ENCODE measurements at places on chromosomes 3 and 15. TPM values are rescaled to one million over a fixed set of nuclear protein-coding genes. Genes with fewer than 3 reads are reported as not detected.

- peak; percentile 8 for DNase-seq
- H3K27ac ChIP-seq = no peak overlapping the region
- H3K36me3 ChIP-seq = no peaks in the 10 kb centered on the region
- no peaks in the 10 kb centered on the region for H3K27me3 ChIP-seq
Measured at GRCh38 chr3:188926741-188927511, 244.8 kb upstream of the TPRG1 start.

Gene MYO5C
- under 0.01 TPM for total RNA-seq

Gene TMIE
- total RNA-seq = not detected

DNA sequence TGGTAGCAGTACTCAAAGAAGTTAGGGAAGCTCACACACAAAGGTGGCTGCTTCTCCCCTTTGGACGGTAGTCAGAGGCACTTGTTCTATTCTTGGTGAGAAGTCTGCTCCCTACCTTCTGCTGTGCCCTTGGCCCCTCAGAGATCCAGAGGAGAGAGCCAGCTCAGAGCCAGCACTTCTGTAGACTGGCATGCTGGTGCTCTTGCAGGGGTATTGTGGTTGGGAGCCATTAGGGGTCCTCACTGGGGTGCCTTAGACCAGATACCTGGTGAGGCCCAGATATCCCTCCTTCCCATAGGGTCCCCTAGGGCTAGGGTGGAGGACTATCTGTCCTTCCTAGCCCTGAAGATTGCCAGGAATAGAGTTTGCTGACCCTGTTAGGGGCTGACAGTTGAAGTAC, 140.6 kb downstream of the EEFSEC start:
- no peaks in the 10 kb centered on the region for H3K36me3 ChIP-seq
- no peak for DNase-seq
- H3K27ac ChIP-seq = no peak overlapping the region
- H3K4me3 ChIP-seq = no peak overlapping the region
- H3K27me3 ChIP-seq = no peaks in the 10 kb centered on the region

DNA sequence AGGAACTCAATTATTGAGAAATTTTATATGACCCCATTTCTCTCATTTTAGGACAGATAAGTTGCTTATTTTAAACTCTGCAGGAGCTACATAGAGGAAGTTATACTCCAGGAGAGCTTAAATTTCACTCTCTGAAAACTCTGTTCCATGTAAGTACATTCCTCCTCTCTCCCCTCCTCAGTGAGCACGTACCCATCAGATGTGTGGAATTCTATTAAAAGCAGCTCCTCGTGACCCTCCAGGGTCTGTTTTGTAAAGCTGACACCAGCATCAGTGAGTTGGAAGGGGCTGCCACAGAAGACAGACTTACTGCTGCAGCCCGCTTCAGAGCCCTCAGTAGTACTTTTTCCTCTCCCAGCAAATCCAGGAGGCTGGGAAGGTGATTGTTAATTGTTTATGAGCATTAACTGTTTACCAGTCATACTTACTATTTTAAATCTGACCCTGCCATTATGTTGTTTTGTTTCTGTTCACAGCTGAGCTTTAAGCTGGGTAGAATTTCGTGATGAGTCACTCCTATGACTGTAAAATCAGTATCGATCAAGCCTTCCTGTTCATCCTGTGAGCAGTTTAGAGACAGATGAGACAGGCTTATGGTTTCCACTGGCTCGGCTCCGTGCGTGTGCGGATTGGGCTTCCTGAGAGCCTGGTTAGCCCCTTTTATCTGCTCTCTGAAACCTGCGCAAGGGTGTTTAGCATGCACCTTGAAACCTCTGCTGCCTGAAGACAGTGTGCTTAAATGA, 20.4 kb downstream of the IGF1R start:
- H3K4me1 ChIP-seq = peaks cover 46% of the 10 kb centered on the region
- H3K36me3 ChIP-seq = no peaks in the 10 kb centered on the region
- no peak overlapping the region for H3K4me3 ChIP-seq
- no peaks in the 10 kb centered on the region for H3K27me3 ChIP-seq
- H3K27ac ChIP-seq = peak overlapping the region; percentile 39
- peak; percentile 80 for DNase-seq

Gene CLRN1
- total RNA-seq = not detected

Gene ERICH6
- total RNA-seq = not detected

Gene CHL1
- 1.6 TPM for total RNA-seq

Gene NKTR
- 24.0 TPM for total RNA-seq

Gene TRANK1
- 8.9 TPM for total RNA-seq

Gene RTP1
- not detected for total RNA-seq

- peak; percentile 88 for DNase-seq
- H3K36me3 ChIP-seq = no peaks in the 10 kb centered on the region
- no peak overlapping the region for H3K4me3 ChIP-seq
- H3K4me1 ChIP-seq = peaks cover 9% of the 10 kb centered on the region
- H3K27me3 ChIP-seq = no peaks in the 10 kb centered on the region
- H3K27ac ChIP-seq = no peak overlapping the region
Measured at GRCh38 chr3:149494759-149495580, 20.5 kb downstream of the TM4SF4 start.

GRCh38 chr3:52086976-52087663, 30.7 kb upstream of the DUSP7 start:
- no peaks in the 10 kb centered on the region for H3K27me3 ChIP-seq
- DNase-seq = peak; percentile 56
- no peak overlapping the region for H3K4me3 ChIP-seq
- no peak overlapping the region for H3K27ac ChIP-seq
- no peaks in the 10 kb centered on the region for H3K36me3 ChIP-seq

Gene CCR3
- total RNA-seq = not detected

Gene TMEM44
- 9.7 TPM for total RNA-seq

Gene TMC3
- total RNA-seq = not detected

DNA sequence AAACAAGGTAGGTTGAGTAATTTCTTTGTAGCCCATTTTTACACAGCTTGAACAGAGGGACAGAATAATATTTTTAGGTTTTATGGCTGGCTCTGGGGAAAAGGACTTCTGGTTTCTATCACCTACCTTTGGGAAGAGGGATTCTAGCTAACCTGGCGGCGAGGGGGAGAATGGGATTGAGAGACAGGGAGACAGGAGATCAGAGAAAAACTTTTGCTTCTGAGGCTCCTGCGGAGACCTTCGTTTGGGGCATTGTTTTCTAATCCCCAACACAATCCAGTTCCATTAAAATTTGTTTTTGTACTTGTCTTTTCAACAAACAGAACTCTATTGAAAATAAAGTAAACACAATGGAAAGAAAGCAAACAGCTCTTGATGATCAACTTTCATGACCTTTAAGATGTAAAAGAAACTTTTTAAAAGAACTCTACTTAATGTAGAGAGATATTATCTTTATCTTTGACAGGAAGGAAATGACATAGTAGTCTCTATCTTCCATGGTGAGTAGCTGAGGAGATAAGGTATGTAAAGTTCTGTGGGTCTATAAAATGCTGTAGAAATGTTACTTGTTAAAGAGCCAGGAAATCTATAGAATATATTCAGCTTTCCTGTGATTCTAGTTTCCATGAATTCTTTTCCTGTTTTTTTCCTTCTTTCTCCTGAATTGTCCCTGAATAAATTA, 37.0 kb upstream of the P2RY1 start:
- H3K4me3 ChIP-seq = no peak overlapping the region
- no peaks in the 10 kb centered on the region for H3K27me3 ChIP-seq
- H3K27ac ChIP-seq = no peak overlapping the region
- H3K36me3 ChIP-seq = no peaks in the 10 kb centered on the region

DNA sequence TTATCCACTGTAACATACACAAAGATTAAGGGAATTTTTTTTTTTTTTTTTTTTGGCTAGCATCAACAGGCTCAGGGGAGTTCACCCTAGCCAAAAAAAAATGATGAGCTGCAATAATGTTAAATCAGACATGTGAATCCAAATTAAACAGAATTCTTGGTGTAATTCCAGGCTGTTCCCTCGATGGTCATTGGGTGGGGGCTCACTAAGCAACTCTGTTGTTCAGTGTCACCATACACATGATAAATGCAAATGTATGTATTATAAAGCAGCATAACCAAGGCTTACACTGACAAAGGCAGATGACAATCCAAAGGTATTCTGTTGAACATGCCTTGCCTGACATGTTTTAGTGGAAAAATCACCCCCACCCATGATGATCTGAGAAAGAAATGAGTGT, 29.0 kb downstream of the IL1RAP start:
- no peak overlapping the region for H3K4me3 ChIP-seq
- DNase-seq = no peak
- no peaks in the 10 kb centered on the region for H3K4me1 ChIP-seq
- no peak overlapping the region for H3K27ac ChIP-seq
- H3K36me3 ChIP-seq = no peaks in the 10 kb centered on the region

DNA sequence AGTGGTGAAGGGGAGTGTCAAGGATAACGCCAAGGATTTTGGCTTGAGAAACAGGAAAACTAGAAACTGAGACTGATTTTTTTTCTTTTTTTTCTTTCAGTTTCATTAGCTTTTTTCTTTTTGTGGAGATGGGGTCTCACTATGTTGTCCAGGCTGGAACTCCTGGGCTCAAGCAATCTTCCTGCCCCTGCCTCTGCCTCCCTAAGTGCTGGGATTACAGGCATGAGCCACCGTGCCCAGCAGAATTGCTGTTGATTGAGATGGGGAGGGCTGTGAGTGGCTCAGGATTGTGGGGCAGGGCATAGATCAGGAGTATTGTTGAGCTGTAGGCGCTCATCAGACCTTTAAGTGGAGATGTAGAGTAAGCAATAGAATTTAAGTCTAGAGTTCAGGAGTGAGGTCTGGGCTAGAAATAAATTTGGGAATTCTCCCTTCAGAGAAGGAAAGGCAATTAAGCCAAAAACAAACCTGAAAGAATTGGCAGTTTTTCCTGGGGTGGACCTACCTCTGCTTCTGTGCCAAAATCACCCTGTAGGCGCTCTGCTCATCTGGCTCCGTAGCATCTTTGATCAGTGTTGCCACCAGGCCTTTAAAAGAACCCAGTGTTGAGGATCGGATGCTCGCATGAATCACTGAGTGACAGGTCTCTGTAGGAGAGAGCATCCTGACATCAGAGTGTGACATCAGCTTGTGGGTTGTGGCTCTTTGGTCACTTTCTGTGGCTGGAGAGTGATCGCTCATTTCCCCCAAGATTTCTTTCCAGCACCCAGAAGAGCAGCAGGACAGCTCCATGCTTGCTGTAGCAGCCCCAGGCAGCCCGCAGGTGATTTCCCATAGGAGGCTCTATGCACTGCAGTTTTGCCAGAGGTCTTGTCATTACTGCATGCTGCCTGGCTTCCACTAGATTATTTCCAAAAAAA, 15.8 kb downstream of the ABHD17C start:
- H3K27ac ChIP-seq = no peak overlapping the region
- DNase-seq = peak; percentile 63
- peaks cover 10% of the 10 kb centered on the region for H3K36me3 ChIP-seq
- H3K27me3 ChIP-seq = no peaks in the 10 kb centered on the region

All from IMR-90 (cell line).